ENCODE measurements at places on chromosomes 7 and 10.

DNA sequence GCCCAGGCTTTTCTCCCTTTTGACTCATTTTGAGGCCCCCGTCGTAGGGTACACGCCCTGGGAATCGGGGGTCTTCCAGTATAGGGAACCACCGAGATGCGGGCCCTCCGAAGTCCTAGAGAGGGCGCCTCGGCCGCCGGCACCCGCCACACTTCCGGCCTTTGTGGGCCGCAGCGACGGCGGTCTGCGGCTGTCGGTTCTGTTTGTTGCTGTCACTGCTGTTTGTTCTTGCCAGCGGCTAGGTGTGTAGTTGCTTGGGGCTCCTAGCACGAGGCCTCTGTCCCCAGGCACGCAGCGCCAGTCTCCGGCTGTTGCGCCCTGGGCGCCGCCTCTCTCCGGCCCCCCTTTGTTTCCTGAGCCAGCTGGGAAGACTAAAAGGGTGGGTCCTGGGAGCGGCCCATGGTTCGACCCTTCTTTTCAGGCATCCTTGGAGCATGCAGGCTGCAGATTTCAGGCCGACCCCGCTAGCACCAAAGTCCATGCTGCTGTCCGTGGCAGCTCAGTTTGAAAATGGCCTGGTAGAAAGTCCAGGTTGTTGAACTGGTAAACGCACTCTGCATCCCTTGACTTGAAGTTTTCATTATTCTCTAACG, 17.8 kb upstream of the ZKSCAN1 start:
- DNase-seq = peak; percentile 27

DNA sequence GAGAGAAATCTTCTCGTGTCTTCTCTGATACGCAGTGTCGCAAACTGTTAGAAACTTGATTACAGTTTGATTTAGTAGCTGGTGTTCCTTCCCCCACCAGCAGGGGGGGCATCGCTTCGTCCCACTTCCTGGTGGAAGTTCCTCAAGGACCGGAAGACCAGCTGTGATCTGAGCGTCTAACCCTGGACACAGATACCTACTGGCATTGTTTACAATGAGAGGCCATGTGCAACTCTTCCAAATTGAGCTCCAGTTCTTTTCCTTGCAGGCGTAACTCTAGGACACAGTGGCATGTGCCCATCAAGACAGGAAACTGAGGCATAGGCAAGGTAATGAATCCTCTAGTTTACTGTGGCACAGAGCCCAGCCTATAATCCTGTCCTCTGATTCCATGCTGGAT, 219.0 kb downstream of the CCDC3 start:
- DNase-seq = peak; percentile 15

- DNase-seq = no peak
These were observed 78.9 kb upstream of the GPR22 start for GRCh38 chr7:107390916-107391315.

DNA sequence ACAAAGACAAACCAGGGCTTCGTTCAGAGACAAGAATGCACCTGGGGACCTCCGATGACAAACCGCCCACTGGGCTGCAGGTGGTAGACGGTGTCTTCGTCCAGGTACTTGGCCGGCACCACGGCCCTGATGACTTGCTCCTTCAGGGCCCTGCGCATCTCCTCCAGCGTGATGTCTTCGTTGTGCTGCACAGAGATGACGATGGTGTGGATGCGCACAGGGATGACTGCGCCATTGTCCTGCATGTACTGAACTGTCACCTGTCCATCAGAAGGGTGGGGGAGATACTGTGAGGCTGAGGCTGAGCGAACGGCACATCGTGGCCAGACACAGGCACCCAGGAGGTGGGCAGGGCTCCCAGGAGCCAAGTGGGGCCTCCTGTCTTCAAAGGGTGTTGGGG, 13.1 kb downstream of the MAT1A start:
- DNase-seq = no peak

GRCh38 chr10:43453266-43453831, 16.4 kb downstream of the ZNF487 start:
- DNase-seq = no peak

GRCh38 chr10:31353574-31353973, 34.6 kb downstream of the ZEB1 start:
- peak; percentile 68 for DNase-seq

GRCh38 chr10:32687116-32687515, 241.2 kb downstream of the CCDC7 start:
- no peak for DNase-seq

DNA sequence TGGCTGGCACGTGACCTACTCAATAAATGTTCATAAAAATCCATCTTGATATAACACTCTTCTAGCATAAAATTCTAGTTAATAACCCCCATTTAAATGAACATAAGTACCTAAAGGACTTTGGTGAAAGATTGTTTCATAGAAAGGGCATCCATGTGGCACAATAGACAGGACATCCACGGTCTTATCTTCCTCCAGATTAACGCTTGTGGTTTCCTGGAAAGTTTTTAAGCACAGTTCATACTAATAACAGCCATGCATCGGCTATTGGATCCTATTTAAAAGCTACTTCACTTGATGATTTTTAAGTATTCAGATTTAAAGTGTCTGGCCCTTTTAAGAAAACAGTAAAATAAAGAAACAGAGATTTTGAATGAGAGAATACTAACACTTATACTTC, 288.3 kb downstream of the AHR start:
- no peak for DNase-seq

DNA sequence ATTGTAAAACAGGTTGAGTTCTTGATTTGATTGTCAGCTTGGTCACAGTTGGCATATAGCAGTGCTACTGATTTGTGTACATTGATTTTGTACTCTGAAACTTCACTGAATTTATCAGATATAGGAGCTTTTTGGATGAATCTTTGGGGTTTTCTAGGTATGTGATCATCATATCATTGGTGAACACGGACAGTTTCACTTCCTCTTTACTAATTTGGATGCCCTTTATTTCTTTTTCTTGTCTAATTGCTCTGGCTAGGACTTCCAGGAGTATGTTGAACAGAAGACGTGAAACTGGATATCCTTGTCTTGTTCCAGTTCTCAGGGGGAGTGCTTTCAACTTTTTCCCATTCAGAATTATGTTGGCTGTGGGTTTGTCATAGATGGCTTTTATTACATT, 86.9 kb downstream of the EXOC4 start:
- DNase-seq = no peak

DNA sequence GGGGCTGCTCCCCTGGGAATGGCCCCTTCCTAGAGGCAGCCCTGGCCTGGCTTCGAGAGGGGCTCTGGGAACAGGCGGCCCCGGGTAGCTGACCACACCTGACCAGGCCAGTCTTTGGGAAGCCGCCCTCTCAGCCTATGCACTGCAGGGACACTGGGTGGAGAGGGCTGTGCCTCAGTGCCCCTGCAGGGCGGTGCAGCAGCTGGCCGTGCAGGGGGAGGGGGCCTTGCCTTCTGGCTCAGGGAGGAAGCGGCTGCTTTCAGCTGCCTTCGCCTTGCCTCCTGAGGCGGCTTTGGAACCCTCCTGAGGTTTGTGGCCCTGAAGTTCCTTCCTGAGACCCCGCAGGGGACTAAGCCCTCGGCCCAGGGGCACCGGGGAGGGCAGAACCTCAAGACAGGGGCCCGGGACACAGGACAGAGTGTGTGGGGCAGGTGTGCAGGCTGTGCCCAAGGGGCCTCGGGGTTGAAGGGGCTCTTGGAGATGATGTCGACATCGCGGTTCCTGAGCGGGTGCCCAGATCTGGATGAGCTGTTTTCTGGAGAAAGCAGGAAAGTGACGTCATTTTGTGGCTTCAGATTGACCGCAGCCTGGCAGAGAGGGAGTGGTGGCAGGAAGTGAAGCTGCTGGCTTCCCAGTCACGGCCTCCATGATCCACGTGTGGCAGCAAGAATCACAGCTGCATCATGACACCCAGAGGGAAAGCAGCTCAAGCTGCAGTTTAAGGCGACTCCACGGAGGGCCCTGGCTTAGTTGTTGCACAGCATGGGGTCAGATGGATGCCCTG, 17.7 kb downstream of the ADAM8 start:
- DNase-seq = no peak

- no peak for DNase-seq
These were observed 370.0 kb upstream of the AUTS2 start for GRCh38 chr7:69228212-69228811.

- DNase-seq = no peak
These were observed 241.9 kb upstream of the SLC26A5 start for GRCh38 chr7:103687951-103688350.

GRCh38 chr10:19580691-19581090, 235.5 kb upstream of the PLXDC2 start:
- no peak for DNase-seq

- DNase-seq = no peak
These were observed 55.9 kb downstream of the VOPP1 start for GRCh38 chr7:55516409-55516808.

GRCh38 chr7:14073543-14073942, 84.1 kb upstream of the ETV1 start:
- DNase-seq = no peak
